IPS-NIHi11 (cell line): ENCODE measurements at places on chromosomes 7 and 10.

DNA sequence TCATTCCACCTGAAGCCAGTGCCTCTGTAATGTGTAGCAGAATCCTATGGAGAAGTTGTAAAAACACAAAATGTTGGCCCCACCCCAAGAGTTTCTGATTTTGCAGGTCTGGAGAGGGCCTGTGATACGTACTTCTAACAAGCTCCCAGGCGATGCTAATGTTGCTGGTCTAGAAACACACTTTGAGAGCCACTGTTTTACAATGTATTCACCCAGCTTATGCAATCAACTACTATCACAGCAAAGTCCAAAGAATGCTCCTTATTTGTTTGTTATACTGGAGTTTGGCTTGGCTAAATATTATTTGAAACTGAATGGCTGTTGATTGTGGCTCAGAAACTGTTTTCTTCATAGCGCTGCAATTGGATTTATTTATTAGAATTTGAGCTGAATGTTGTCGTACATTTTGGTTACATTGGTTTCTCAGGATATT lies 44.3 kb downstream of the DNAJB9 start:
- DNase-seq: no peak

DNA sequence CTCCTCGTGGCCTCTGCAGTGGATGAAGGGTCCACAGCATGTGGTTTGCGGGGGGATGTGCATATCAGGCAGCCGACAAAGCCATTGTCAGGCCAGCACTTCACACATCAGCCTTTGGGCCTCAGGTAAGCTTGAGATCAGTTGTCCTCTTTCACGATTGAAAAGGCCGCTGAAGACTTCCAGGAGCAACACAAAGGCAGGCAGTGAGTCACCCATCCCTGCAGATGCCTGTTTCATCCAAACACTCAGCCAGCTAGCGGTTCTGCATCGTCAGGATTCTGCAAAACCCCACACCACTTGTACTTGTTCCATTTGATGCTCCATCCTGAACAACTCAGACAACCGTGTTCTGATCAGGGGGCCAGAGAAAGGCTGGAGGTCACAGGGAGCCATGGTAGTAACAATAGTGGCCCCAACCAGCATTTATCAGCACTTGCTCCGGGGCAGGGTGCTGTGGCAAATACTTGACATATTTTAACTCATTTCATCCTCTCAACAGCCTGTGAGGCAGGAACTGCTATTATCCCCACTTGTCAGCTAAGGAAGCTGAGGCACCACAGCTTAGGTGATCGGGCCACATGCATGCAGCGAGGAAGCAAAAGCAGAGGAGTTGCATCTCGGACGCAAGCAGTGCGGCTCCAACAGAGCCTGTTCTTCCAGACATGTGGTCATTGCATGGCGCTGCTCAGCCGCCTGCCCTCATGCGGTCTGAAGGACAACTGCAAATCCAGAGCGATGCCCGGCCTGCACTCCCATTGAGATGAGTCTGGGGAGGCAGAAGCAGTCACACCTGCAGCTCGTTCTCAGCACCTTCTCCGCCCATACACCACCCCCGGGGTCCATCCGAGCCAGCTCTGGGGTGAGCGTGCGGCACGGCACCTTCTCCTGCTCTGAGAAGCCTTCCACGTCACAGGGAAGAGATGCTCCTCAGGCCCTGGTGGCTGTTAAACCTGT lies 144.9 kb downstream of the PAXIP1 start:
- DNase-seq: no peak

DNA sequence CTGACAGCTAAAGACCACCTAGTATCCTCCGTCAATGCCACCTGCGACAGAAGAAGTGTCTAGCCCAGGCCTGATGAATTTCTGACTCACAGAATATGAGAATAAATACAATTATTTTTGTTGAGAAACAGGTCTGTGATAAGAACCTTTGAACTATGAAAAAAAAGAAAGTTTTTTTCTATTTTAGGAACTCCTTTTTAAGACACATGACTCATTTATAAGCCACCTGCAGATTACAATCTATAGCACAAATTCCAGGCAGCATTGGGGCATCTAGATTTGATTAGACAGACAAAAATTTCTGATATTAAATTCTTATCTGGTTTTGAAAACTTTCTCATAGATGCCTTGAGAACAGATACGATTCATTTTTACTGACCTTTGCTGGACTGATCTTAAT lies 256.7 kb upstream of the LYZL1 start:
- no peak for DNase-seq

DNA sequence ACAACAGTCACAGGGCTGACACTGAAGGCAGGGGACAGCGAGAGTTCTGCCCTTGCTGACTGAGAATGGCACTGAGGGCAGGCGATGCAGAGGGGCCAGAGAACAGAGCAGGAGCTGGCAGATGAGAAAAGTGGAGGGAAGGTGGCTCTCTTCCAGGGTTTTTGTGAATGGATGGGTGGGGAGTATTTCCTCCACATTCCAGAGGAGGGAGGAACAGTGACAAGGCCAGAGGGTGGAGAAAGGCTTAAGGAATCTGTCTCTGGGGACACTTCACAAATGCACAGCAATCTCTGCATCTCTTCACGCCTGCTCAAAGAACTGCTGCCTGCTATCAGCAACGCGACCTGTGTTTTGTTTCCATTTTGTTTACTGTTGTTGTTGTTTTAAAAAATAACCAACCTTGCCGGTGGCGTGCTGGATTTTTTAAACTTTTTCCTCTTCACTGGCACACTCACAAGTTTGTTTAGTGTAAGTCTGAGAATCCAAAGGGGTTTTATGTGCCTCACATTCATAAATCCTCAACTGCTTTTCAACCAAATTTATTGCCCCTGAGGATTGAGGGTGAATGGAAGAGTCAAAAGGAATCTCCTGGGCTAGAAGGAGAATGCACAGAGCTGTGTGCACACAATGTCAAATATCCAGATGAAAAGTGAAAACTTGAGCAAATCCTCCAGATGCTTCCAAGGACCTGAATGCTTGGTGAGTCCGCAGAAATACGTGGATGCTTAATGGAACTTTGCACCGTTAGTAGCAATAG lies 129.3 kb downstream of the GLI3 start:
- DNase-seq: peak; percentile 82

DNA sequence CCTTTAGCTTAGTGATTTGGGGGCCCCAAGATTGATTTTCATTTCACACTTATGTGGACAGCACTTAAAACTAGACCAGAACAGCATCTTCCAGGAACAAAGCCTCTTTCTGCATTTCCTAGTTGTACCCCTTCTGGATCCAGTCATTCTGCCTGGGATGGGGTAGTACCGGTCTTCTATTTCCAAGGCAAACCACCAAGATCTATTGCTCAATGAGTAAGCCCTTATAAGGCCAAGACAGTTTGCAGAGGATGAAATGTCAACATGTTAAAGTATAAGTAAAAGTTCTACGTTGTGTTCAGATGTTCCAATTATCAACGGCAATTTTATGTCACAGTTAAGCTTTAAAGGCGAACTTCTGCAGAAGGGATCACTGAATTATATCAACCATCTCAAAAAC lies 106.9 kb upstream of the ZNF746 start:
- no peak for DNase-seq

- DNase-seq: no peak
Observed at GRCh38 chr10:105010411-105011121, 369.5 kb downstream of the SORCS3 start.

GRCh38 chr10:28429573-28430216 lies 103.2 kb upstream of the WAC start:
- no peak for DNase-seq

GRCh38 chr10:11026773-11027172 lies 9.1 kb downstream of the CELF2 start:
- no peak for DNase-seq

GRCh38 chr7:2566890-2567678 lies 8.3 kb downstream of the IQCE start:
- DNase-seq: no peak

- no peak for DNase-seq
Observed at GRCh38 chr10:69321865-69322264, 43.6 kb downstream of the HK1 start.

- no peak for DNase-seq
Observed at GRCh38 chr10:103814626-103815370, 40.6 kb downstream of the SH3PXD2A start.
